ENCODE measurements at places on chromosomes 7 and 10.

GRCh38 chr7:151849008-151849878, 27.7 kb downstream of the PRKAG2 start:
- DNase-seq, result no peak

GRCh38 chr7:55508221-55509011, 63.9 kb downstream of the VOPP1 start:
- DNase-seq, result no peak

GRCh38 chr7:1889556-1890181, 219.6 kb downstream of the ELFN1 start:
- DNase-seq, result no peak

DNA sequence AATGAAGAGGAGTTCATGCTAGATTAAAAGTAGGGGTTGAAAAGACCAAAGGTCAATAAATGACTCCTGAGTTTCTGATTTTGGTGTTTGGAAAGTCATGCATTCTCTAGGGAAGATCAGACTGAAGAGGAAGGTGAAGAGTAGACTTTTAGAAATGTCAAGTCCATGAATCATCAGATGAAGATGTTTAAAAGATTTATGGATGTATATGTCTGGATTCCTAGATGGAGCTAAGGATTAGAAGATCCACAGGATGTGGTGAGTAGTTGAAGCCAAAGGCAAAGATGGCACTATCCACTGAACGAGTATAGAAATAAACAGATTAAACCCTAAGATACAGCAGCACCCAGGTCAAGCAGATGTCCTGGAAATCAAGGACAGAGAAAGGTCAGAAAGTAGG, 298.5 kb downstream of the GPAM start:
- DNase-seq, result no peak

GRCh38 chr10:99520847-99521764, 11.6 kb upstream of the NKX2-3 start:
- no peak for DNase-seq

DNA sequence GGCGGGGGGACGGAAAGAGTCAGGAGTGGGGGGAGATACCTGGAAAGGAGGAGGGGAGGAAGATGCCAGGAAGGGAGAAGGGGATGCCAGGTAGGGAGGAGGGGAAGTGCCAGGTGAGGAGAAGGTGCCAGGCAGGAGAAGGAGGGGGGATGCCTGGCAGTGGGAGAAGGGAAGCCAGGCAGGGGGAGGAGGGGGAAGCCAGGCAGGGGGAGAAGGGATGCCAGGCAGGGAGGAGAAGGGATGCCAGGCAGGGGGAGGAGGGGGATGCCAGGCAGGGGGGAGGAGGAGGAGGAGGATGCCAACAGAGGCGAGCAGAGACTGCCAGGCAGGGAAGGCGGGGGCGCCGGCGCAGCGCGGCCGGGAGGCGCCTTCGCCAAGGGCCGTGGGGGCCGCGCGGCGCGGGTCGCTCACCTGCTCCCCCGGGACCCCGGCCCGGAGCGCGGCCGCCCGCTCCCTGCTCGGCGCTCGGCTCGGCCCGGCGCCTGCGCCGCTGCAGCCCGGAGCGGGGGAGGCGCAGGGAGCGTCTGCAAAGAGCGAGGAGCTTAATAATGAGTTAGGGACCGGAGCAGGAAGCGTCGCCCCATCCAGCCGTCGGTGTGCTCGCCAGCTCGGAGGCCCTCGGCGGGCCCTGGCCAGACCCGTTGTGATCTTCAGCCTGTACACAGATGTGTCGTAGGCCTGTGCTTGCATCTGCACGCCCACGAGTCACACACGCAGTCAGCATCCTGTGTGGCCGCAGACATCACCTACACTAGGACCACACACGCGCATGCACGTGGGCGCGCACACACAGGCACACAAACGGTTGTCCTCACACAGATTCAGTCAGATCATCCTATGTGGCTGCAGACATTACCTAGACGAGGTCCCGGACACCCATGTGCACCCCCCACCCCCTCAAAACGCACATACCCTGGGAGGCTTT, 28.4 kb upstream of the SMARCD3 start:
- DNase-seq, result peak; percentile 53

- DNase-seq, result no peak
These were observed 31.2 kb downstream of the JCAD start for GRCh38 chr10:30028006-30028737.

DNA sequence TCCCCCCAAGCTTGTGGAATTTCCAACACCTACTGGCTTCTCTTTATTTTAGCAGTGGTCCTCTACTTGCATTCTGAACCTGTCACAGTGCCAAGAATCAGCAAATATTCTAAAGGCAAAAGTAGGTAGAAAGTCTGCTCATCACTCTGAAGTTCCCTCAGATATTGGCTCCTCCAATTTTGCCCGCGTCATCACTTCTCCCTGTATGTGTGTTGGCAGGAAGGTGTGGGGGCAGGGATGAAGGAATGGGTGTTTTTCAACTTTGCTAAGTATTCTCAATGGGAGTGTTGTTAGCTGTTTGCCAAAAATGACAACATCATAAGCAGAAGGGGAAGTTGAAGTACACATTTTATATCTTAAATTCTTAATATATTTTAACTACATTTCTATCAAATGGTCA, 226.2 kb downstream of the POLR1F start:
- DNase-seq, result no peak

- no peak for DNase-seq
These were observed 216.9 kb upstream of the FERD3L start for GRCh38 chr7:19362099-19362498.

DNA sequence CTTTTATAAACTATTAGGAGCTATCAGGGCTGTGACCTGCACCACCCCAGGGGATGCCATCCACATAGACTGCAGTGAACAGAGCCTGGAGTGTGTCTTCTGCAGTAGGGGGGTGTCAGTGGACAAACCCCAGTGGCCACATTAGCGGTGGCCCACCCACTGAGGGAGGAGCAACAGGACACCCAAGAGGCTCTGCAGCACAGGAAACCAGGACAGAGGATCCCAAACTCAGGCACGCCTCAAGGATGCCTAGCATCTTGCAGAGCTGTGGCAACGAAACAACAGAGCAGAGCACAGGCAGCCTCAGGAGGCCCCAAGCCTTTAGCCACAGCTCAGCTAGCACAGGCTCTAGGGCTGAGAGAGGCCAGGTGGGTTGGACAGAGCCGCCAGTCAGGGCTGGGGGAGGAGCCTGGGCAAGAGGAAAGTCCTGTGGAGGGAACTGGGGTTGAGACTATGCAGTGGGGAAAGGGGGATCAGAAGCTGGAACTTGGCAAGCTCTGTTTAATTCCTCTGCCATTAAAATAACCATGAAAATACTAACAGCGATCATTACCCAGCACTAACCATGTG, 53.8 kb downstream of the GRID1 start:
- no peak for DNase-seq

GRCh38 chr7:93092757-93093370, 24.9 kb downstream of the SAMD9 start:
- DNase-seq, result no peak

- DNase-seq, result no peak
These were observed 391.6 kb downstream of the INHBA start for GRCh38 chr7:41311301-41311700.

GRCh38 chr7:46072722-46073121, 151.7 kb upstream of the IGFBP3 start:
- DNase-seq, result no peak

GRCh38 chr10:9625304-9625703, 1392.4 kb upstream of the CELF2 start:
- DNase-seq, result no peak

DNA sequence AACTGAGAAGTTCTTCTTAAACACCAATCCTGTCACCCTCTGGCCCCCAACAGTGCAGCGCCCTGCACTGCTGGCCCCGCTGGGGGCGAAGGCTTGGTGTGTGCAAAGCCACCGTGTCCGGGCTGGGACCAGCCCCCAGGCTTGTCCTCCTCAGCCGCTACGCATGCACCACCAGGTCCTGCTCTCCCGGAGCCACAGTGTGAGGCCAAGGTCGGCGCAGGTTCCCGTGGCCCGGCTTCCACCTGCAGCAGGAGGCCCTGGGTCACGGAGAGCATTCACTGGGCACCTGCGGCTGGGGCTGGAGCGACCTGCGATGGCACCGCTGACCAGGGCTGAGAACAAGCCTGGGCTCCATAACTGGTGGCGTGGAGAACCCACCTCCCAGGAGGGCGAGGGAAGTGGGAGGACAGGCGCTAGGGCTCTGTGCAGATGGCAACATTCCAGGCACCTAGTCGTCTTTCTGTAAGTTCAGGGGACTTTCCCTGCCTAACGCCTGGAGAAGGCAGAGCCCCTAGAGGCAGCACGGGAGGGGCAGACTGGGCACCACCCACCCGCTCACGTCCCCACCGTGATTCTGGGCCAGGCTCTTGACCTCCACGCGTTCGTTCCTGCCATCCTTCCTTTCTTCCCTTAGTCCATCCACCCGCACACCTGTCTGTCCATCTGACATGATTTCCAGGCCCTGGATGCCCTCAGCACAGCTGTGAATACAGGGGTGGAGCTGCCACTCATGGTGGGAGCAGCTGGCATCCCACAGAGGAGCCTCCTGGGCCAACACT, 271.6 kb downstream of the ELFN1 start:
- DNase-seq, result no peak

DNA sequence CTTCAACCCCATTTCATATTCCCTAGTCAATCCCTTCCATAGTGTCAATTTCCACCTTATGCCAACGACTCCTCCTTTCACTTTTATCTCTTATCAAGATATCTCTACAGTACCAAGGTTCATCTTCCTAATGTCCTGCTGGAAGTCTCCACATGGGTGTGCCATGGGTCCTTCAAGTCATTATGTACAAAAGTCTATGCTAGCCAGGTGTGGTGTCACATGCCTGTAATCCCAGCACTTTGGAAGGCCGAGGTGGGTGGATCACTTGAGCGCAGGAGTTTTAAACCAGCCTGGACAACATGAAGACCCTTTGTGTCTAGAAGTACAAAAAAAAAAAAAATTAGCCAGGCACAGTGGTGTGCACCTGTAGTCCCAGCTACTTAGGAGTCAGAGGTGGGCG, 47.6 kb downstream of the PRTFDC1 start:
- no peak for DNase-seq

- no peak for DNase-seq
These were observed at the start of gene ASIC3 for GRCh38 chr7:151047976-151048815. Gene ASIC3 (plus strand): TSS chr7:151048531. CDS start chr7:151048886, 355 bp downstream.

- no peak for DNase-seq
These were observed 20.6 kb upstream of the HSPB1 start for GRCh38 chr7:76281706-76282343.

- no peak for DNase-seq
These were observed 90.4 kb downstream of the KIAA1549 start for GRCh38 chr7:138890499-138891445.

DNA sequence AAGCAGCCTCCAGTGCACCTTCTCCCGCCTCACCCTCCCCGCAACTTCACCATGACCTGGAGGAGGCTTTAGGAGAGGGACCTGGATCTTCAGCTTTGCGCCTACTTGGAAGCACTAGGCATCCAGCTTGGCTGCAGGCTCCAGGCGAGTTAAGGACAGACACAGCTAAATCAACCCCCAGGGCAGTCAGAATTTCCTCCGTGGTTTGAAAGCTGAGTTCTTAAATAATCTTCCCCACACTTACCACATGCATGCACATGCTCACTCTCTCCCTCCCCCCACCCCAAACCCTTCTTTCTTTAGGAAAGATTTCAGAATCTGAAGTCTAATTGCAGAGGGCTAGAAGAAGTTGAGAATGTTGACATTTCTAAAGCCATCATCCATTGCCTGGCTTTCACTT, 36.7 kb upstream of the LRRC4 start:
- DNase-seq, result no peak

GRCh38 chr7:129643550-129644170, 32.1 kb downstream of the NRF1 start:
- DNase-seq, result no peak

- DNase-seq, result no peak
These were observed 130.1 kb downstream of the TNS3 start for GRCh38 chr7:47451851-47452205.

DNA sequence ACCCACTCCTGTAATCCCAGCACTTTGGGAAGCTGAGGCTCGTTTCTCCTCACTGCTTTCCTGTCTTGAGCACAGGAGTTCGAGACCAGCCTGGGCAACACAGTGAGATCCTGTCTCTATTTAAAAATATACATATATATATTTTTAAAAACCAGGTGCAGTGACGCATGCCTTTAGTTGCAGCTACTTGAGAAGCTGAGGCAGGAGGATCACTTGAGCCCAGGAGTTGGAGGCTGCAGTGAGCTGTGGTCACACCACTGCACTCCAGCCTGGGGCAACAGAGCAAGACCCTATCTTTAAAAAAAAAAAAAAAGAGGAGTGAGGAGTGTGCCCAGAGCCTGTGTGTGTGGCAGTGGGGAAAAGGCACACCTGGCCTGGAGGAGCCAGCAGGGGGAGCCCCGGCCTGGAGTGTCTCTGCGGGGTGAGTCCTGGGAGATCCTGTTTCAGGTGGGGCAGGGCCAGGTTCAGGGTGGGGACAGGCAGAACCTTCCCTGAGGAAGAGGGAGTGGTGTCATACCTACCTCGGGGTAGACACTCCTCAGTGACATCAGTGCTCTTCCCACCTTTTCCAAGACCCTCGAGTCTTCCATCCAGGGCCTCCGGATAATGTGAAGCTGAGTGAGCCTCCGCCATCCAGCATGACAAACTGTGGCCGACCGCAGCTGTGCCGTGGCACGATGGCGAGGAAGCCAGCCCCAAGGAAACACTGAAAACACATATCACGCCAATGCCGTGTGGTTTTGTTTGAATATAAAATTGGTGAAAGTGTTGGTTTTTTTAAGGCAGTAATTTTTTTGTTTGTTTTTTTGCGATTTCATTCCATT, 9.0 kb upstream of the ARPC1B start:
- DNase-seq, result peak; percentile 58

DNA sequence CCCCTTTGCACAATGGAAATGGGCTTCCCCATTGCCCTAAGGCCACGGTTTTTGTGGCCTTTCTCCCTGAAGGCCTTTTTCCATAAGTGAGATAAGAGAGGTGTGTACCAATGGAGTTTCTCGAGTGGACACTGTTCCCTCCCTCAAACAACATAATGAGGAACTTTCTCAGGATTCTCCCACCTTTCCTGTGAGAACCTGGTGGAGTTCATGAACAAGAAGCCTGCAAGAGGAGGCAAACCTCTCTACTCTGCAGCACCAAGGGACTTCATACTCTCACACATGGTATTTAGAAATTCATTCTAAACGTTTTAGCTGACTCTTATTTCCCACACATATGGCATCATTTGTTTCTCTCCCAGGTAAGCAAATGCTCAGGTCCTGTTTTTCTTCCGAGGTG, 7.3 kb upstream of the RBM33 start:
- no peak for DNase-seq

- DNase-seq, result no peak
These were observed 180.6 kb downstream of the LRMDA start for GRCh38 chr10:75611993-75612372.

GRCh38 chr10:95618101-95618500, 38.4 kb downstream of the ALDH18A1 start:
- DNase-seq, result no peak

Data from activated effector memory CD4-positive, alpha-beta T cell treated with Interleukin-2 at 50 U/mL for 16 hours (primary cell).